ENCODE measurements at places on chromosomes 3 and 15.

DNA sequence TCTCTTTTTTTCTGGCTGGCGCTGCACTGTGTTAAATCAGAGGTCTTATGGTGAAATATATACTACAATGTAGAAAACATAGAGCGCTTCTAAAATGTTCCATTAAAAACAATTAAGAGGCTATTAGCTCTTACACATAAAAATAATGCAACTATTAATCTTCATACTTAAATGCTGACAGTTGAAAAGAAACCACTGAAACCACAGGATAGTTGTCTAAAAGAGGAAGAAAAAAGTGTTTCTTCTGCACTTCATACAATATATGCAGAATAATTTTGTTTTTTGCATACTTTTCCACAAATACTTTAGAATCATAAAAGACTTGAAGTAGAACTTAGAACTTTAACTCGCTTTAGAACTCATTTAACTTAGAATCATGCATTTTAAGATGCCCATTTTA, 170.5 kb downstream of the PYDC2 start:
- DNase-seq, result no peak

DNA sequence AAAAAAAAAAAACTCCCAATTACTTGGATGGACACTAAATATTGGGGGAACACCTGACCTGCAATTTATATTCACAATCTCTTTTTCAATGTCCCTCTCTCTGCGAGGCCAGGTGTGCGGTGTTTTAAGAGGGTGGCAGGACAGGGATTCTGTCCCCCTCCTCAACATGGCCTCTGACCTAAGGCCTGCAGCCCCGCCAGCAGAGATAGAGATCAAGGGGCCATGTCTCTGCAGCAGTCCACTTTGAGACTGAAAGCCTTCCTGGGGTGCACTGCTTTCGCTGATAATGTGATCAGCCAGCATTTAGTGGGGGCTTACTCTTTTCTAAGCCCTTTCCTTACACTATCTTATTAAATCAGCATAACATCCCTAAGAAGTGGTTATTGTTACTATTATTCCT, 419.9 kb downstream of the OCA2 start:
- DNase-seq, result no peak

- DNase-seq, result no peak
Observed at GRCh38 chr3:41579861-41580260, 380.6 kb downstream of the CTNNB1 start.

DNA sequence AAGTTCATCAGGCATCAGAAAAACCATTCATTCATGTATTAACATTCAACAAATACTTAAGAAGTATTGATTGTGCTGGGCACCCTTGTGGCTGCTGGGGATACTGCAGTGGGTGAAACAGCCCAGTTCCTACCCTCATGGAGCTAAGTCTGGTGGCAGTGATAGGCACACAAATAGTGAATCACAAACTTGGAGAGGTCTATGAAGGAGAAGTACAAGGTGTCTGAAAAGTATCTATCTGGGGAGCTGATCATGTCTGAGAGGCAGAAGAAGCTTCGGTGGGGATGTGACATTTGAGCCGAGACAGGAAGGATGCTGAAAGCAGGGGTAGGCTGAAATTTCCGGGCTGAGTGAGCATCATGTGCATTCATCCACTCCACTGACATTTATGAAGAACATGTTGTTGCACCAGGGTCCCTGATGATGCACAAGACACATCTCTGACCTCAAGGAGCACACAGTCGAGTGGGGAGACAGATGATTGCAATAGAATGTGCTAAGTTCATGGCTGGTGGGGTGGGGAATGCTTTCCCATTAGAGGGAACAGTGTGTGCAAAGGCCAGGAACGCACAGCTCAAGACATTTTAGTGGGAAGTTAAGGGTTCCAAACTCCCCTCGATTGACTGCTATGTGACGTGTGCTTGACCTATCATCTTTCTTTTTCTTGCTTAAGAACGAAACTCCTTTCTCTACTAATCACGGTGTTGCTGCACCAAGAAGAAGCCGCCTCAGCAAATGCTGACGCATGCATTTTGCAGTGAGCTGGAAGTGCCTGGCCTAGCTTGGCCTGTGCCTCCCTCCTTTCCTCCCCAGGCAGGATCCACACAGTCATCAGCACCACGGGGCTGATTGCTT, 309.1 kb upstream of the ICE2 start:
- peak; percentile 32 for DNase-seq
